ENCODE measurements at places on chromosomes 16 and 17.

GRCh38 chr17:32486701-32487472 lies at the start of gene CDK5R1:
CDK5R1 (plus strand) TSS chr17:32486993; CDS start chr17:32487621, 628 bp downstream.
- DNase-seq, result no peak

DNA sequence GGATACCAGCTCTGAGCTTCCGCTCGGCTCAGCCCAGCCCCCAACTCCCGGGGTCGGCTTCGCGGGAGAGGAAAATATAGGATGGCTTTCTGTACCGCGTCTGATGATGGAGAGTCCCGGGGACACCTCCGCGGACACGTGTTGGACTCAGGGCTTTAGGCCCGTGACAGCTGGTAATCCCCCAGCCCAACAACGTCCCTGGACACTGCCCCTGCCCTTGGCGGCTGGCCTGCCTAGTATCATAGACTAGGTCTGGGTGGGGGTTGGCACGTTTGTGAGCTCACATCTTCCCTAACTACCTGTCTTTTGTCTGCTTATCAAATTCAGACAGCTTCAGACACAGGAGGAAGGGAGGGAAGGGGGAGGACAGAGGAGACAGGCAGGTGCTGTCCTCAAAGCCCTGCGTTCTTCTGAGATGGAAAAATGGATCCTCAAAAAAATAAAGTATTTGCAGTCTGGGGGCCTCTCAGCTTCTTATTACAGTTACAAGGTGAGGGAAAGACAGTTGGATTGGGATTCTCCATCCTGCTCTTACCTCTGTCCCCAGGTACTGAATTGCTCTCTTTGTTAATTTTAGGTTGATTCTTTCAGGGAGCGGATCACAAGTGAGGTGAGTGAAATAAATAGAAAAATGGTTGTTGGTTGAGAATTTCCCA lies 698 bp downstream of the PSME3 start:
- no peak for DNase-seq

DNA sequence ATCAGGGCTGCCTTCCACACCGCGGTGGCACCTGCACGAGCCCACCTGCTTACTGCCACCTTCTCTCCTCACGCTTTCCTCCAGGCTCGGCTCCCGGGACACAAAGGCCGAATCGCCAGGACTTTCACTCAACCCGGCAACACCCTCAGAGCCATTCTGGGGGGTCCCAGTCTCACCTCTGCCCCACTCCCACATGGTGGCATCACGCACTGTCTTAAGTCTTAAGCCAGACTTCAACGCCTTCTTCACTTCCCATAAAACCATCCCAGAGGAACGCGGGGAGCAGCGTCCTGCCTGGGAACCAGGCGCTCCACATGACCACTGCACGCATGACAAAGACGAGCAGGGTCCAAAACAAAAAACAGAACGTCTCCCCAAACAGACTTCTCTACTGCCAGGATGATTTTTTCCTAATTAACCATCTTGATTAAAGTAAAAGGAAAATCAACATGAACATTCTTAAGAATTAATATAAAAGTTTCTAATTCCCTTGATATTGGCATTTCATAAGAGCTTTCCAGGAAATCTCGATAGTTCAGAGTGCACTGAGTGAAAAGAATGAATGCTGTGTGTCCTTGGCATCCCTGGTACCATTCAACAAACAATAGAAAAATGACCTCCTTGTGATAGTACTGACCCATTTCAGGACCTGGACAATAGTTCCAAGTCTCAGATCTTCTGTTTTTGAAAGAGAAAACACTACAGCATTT lies 2.6 kb downstream of the CANT1 start:
- DNase-seq, result no peak

DNA sequence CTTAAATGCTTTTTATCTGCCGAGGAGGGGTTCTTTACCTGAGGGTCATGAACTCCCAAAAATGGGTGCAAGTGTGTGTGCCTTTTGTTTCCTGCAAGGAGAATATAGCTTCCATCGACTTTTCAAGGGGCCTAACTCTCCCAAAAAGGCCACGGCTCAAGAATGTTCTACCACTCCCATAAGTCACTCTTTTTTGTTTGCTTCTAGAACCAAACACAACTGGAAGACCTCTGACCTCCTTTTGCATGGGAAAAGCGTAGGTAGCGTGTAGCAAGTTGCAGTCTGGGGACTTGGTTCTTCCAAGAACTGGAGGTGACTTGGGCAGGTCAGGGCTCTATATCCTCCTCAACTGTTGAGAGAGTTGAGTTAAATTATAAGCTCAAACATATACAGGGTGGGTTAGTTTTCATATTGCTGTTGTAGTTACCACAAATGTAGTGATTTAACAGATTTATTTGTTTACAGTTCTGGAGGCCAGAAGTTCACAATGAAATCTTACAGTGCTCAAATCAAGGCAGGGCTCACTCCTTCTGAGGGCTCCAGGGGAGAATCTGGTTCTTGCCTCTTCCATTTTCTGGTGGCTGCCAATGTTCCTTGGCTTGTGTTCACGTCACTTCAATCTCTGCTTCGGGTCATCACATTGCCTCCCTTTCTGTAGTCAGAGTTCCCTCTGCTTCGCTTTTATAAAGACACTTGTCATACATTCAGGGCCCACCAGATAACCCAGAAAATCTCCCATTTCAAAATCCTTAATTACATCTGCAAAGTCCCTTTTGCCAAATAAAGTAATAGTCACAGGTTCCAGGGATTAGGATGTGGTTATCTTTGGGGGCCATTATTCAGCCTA lies 1.4 kb downstream of the TMEM97 start:
- no peak for DNase-seq

- DNase-seq, result no peak
Measured at GRCh38 chr17:8628172-8628571, 2.4 kb downstream of the MYH10 start.

- no peak for DNase-seq
Measured at GRCh38 chr16:82754716-82755513, 128.1 kb downstream of the CDH13 start.

DNA sequence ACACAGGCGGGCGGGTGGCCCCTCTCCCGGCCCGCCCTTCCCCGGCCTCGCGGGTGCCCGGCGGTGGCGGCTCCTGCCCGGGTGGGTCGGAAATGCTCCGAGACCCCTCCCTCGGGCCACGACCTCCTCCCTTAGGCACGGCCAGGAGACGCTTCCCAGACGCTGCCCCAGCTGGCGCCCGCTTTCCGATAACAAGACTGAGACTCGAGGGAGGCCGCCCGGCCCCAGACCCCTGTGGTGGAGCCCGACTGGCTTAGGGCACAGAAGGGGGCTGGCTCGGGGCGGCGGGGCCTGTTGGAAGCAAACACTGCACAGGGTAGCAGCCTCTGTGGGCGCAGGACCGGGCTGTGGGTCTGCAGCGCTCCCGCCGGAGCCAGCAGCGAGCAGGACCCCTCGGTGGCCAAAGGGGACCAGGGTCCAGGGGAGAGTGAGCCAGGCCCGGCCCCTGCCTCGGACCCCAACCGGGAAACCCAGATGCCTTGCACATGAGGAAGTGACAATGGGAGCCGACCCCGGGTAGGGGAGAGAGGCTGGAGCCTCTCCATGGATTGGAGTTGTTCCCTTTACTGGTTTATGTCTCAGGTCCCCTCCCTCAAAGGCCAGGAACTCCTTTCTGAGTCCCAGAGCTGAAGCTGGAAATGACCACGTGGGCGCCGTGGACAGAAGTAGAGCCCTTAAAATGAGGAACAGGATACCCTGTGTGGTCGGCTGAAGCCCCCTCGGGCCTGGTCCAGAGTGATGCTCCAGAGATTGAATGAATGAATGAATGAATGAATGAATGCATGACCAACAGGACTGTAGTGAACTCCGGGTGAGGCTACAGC lies 19.8 kb upstream of the ADCY7 start:
- DNase-seq, result no peak

GRCh38 chr16:50038286-50038685 lies 13.3 kb downstream of the CNEP1R1 start:
- DNase-seq, result no peak

- DNase-seq, result no peak
Measured at GRCh38 chr17:301681-302299, 50.8 kb downstream of the RPH3AL start.

DNA sequence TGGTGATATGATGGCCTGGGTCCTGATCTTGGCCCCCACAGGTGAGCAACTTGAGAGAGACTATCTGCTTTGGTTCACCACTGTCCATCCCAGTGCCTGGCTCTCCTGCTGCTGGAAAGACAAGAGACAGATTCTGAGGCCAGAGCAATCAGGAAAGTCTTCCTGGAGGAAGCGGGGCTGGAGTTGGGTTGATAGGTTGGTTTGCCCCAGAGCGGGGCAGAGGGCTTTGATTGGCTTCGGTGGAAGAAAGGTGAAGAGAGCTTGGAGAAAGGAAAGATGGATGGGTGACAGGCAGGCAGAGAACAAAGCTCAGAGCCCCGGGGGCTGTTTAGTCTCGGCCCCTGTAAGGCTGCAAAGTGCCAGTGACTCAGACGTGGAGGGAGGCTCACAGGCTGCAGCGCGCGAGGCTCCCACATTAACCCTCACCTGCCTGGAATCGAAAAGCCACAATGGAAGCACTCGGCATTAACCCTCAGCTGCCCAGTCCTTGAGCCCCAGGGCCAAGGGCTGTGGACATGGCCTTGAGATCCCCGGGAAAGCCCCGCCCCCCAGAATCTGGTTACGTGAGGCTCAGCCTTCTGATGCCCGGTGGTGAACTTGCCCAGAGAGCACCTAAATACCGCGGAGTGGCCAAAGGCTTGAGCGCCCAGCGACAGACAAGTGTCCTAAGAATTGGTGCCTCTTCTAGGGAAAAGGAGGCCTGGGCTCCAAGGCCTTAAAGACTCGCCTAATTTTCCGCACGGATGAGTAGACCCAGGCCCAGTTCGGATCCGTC lies 996 bp upstream of the CPNE2 start:
- no peak for DNase-seq

- no peak for DNase-seq
Measured at GRCh38 chr16:85139881-85140339, 27.6 kb upstream of the CIBAR2 start.

- peak; percentile 24 for DNase-seq
Measured at GRCh38 chr16:25838724-25839186, 147.0 kb downstream of the HS3ST4 start.

DNA sequence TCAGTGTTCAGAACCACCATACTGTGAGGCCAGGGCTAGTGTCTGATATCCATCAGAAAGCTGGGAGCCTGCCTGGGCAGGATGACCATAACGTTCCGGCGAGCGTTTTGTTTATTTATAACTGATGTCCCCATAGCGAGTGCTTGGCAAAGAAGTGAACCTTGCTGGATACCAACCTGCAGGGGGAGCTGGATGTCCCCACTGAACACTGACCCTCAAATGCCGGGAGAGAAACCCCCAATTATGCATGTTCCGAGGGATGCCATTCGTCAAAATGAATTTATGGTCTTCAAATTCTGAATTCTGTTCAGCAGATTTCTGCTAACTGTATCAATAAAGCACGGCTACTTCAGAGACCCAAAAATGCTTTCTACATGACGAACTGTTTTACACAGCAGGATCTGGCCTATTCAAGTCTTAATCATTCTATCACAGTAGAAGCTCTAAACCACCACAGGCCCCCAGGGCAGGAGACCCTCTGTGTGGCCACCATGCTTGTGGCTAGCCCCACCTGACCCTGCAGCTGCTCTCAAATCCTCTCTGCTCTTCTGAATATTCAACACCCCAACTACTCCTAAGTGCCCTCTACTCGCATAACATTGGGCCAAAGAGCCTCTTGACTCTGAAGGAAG lies 15.2 kb downstream of the MED24 start:
- DNase-seq, result no peak

DNA sequence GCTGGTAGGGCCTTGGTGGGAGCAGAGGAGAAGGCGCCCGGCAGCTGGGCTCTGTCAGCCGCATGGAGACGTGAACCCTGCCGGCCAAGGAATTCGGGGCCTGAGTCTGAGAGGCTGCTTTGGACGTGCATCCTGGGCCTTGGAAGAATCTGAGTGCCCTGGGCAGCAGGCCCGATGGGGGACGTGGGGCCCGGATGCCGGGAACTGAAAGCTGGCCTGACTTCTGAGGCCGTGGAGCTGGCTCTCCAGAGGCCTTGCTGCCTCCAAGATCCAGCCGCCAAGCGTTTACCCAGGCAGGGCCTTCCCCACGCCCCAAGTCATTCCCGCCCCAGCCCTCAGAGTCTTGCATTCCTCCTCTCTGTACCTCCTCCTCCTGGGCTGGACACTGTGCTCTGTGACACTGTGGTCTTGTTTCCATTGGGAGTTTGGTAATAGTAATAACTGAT lies 37.2 kb downstream of the NKD1 start:
- peak; percentile 37 for DNase-seq

DNA sequence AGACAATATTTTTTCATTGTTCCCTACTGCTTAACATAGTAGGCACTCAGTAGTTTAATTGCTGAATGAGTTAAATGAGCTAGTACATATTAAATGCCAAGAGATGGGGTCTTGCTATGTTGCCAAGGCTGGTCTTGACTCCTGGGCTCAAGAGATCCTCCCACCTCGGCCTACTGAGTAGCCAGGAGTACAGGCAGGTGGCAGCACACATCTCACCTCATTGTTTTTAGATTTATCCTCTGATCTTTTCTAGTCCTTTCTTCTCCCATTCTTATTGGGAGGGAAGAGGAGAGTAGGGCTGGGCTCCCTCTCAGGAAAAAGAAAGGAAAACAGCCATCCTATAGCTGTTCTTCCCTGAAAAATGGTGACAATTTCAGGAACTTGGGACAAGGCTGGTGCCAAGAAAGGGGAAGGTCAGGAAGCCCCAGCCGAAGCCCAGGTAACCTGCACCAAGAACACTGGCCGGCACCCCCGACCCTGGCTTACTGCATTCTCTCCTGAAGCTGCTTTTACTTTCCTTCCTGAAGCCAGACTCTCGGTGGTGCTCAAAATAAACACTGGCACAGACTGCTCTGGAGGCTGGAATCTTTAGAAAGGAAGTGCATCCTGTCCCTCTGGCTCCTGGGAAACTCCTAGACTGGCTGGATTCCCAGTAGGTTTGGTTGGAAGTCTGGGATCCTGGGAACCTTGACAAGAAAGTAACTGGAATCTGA lies 2.7 kb downstream of the TNFAIP1 start:
- DNase-seq, result no peak

- DNase-seq, result no peak
Measured at GRCh38 chr17:42127414-42127813, 4.8 kb downstream of the HSPB9 start.

DNA sequence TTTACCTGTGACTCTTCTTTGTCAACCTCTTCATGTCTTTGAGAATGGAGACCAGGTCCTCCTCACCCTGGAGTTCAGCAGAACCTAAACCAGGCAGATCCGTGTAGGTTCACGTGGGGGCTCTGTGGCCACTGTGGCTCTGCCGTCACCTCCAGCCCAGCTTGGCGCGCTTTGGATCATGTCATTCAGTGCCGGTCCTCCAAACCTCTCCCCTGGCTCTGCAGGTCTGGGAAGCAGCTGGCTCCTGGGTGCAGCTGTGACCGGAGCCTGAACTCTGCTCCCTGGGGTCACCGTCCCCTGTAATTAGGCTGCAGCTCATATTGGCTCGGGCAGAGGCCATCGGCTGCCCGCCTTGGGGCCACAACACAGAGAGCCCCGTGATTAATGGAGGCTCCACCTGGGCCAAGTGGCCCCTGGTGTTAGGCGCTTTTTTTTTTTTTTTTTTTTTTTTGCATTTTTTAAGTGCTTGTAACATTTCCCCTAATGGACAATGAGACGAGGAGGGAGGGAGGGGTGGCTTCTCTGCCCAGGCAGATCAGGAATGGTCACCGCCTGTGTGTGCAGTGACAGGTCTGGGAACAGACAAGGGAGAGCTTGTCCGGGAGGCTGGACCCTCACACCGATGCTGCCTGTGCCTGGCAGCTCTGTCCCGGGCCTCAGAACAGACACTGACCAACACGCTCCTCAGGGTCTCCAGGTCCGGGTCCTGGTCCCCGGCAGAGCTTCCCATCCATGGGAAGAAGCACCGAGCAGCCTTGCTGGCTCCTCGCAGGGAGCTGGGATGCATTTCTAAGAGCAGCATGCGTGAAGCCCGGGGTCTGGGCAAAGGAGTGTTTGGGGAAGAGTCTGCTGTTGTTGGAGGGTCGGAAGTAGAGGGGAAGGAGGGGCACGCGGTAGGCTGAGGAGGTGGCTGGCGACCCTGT lies 247.9 kb downstream of the SEC14L1 start:
- DNase-seq, result no peak
